Activated T-cell treated with anti-CD3 and anti-CD28 coated beads, Interleukin-2, amount 50 U/mL, for 24 hours (primary cell): ENCODE measurements at places on chromosomes 7 and 10.

DNA sequence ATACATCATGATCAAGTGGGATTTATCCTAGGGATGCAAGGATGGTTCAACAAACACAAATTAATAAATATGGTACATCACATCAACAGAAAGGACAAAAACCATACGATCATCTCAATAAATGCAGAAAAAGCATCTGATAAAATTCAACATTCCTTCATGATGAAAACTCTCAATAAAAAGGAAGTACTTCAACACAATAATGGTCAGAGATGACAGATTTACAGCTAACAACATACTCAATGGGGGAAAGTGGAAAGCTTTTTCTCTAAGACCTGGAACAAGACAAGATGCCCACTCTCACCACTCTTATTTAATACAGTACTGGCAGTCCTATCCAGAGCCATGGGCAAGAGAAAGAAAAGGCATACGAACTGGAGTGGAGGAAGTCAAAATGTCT lies 39.9 kb upstream of the PRR15 start:
- DNase-seq = no peak

GRCh38 chr10:17060289-17060688 lies 69.3 kb downstream of the CUBN start:
- DNase-seq = no peak

DNA sequence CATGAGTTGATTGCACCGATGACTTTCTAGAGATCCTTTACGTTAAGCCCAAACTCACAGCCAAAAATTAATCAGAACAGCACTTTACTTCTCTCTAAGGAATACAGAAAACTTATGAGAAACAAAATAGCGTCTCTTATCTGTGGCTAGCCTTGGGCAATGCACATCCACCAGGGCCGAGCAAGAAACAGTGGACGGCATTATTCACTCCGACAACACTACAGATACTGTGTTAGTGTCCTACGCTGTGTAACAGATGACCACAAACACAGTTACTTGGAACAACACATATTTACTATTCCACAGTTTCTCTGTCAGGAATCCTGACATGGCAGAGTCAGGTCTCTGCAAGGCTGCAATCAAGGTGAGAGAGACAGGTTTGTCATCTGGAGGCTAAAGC lies 598.3 kb upstream of the ADARB2 start:
- DNase-seq = no peak

- DNase-seq = no peak
These were observed 103.2 kb downstream of the CNNM2 start for GRCh38 chr10:103021150-103021899.

DNA sequence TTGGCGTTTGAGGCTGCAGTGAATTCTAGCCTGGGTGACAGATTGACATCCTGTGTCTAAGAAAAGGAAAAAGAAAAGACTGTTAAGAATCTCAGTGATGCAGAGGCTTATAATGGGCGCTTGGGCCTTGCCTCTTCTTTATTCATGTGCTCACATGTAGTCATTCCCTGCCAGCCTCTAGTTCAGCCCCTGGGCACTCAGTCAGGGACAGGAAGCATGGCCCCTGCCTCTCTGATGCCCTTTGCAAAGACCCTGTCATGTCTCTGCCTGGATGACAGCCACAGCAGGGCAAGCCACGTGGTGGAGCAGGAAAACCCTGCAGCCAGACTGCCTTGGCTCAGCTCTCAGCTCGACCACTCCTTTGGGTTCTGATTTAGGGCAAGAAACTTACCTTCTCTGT lies 368.9 kb downstream of the RPS24 start:
- no peak for DNase-seq

DNA sequence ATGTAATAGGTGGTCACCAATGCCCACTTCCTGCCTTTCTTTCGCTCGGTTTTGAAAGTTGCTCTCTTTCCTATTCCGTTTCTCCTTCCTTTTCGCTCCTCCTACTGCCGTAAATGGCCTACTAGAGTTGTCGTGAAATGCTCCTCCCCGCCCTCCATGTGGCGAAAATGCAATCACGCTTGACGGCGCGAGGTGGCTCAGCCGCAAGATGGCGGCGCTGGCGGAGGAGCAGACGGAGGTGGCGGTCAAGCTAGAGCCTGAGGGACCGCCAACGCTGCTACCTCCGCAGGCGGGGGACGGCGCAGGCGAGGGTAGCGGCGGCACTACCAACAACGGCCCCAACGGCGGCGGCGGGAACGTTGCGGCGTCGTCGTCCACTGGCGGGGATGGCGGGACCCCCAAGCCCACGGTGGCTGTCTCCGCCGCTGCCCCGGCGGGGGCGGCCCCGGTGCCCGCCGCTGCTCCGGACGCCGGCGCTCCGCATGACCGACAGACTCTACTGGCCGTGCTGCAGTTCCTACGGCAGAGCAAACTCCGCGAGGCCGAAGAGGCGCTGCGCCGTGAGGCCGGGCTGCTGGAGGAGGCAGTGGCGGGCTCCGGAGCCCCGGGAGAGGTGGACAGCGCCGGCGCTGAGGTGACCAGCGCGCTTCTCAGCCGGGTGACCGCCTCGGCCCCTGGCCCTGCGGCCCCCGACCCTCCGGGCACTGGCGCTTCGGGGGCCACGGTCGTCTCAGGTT lies at the start of gene TAF5:
Gene TAF5 (plus strand): TSS at position 195 of the 737 bp plus-strand sequence. CDS start 14 bp downstream, at position 209.
- peak; percentile 89 for DNase-seq

- DNase-seq = no peak
These were observed 730.6 kb upstream of the IGFBP3 start for GRCh38 chr7:46651561-46652088.

DNA sequence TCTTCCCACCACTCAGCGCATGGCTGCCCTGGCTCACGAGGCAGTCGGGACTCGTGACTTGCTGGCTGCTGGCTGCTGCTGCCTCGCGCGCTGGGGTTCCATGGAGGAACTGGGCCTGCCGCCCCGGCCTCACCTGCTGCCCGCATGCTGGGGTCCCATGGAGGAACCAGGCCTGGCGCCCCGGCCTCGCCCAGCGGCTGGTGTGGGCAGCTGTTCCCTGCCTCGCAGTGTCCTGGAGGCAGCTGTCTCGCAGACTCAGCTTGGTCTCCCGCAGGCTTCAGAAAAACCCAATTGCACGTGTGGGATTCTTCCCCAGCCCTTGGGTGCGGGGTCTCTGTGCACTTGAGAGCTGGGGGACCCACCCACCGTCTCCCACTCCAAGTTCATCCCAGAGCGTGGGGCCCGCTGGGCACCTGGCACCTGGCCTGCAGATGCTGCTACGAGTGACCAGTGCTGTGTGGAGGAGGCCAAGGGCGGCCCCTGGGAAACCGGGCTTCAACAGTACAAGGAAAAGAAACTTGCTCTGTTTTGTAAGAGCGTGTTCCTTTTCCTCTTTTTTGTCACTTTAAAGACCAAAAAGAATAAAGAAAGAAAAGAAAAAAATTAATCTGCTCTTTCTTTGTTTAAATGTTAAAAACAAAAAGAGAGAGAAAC lies 20.4 kb downstream of the PWWP2B start:
- DNase-seq = no peak

DNA sequence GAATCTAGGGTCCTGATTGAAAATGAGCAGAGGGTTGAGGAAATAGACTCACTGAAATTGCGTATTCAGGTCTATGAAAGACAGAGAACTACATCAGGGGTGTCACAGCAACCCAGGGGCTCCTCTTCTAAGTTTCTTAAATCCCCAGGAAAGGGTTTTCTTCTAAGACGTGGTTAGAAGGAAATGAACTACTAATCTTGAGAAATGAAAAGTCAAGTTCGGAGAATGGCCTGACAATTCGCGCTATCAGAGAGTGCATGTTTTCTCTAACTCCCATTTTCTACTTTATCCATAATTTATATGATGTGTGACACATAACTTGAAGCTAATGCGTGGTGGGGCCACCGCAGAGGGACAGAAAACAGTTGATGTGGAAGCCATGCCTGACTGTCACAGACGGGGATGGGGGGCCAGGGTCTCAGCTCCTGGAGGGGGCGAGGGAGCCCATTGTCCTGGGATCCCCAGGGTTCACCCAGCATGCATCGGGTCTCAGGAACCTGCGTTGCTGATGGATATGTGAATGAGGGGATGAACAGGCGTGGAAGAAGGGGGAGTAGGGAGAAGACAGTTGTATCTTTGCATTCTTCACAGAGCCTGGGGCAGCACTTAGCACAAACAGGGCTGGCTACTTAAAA lies 86.3 kb downstream of the PTPRE start:
- no peak for DNase-seq

GRCh38 chr10:90204131-90204955 lies 503.0 kb downstream of the KIF20B start:
- DNase-seq = no peak

- DNase-seq = peak; percentile 65
These were observed 7.3 kb downstream of the LRRN3 start for GRCh38 chr7:111098011-111098925.

DNA sequence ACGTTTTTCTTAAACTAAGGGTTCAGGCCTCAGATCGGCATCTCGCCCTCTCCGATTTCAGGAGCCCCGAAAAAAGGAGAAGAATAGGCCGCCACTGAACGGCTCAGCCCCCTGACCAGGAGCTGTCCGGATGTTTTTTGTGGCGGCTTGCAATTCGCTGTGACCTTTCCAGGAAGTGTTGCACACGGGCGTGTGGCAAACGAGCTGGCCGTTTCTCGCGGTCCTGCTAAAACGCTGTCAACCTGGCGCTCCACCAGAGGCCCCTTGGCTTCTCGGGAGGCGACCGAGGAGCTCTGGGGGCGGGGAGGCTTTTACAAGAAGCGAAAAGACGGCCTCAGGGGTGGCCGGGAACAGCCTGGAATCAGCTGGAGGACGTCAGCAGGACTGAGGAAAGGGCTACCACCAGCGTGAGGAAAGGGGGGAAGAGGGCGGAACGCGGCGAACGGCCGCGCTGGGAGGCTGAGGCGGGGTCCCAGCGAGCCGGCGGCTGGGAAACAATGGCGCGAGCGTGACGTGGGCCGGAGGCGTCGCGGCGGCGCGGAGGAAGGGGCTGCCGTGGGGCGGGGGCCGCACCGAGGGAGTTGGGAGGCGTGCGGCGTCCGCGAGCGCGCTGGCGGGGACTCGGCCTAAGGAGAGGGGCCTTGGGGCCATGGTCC lies 493 bp downstream of the NT5C2 start:
- peak; percentile 78 for DNase-seq
